ENCODE measurements at places on chromosomes 1 and 21.
A peak's percentile ranks its signal among the peaks of the same experiment; 100 is the strongest.

- no peak for DNase-seq
Measured at GRCh38 chr1:228360533-228361313, 45.9 kb downstream of the TRIM11 start.

DNA sequence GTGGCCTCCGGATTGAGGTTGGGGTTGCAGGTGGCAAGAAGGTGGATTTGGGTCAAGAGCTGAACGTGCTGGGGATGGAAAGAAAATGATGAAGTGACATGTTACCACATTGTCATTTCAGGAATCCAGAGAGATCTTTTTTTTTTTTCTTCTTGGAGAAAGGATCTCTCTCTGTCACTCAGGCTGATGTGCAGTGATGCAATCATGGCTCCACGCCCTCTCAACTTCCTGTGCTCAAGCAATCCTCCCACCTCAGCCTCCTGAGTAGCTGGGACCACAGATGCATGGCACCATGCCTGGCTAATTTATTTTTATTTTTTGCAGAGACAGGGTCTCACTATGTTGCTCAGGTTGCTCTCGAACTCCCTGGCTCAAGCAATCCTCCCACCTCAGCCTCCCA is 80.6 kb downstream of the GON4L start:
- peak; percentile 26 for DNase-seq

DNA sequence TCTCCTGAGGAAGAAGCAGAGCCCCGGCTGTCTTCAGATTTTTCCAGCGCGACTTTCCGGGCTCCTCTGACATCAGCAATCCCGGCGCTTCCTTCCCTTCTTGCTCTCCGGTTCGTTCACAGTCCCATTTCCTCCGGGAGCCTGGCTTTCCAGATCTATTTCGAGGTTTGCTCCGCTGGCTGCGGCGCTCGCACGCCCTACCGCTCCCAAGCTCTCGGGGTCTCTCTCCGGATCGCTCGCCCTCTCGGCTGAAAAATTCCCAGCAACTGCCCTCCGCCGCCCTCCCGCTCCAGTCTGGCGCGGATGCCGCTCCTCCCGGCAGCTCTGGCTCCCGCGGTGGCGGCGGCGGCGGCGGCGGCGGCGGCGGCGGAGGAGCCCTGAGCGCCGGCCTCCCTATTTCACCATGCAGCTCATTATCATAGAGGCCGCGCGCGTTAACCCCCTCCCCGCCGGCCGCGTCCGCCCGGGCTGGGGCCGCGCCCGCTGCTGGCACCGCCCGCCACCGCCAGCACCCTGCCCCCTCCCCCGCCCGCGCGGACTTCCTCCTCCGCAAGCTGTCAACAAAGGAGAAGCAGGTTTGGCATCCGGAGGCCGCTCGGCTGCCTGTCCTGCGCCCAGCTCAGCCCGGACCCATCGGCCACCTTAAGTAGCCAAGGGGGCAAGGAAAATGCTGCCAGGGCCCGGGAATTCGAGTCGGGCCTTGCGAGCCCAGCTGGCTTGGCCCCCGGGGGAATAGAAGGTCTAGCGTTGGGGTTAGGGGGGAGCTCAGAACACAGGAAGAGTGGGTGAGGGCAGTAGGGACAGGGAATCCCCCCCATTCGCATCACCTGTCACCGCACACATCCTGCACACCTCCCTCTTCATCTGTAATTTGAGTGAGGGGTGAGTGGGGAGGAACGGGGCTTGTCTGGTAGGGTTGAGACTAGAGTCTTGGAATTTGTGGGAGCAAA is at the start of gene PLXNA2:
Gene PLXNA2, minus strand, starts transcription at position 418 of the 950 bp plus-strand sequence. CDS start 26,462 bp downstream, outside the sequence.
- peak; percentile 84 for DNase-seq

DNA sequence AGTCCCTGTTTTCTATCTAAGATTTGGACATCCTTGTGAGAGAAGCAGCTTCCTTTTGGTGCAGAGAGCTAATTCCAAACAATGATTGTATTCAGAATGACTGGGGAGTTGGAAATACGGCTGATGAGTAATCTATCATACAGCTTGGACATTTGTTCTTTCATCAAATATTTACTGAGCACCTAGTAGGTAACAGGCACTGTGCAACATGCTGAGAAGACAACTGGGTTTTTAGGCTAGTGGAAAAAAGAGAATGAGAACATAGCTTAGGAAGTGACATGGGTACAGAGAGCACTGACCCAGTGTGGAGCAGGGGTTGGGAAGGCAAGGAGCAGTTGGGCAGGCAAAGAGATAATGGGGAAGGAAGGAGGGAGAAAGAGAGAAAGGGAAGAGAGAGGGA is 87.5 kb downstream of the TBX19 start:
- no peak for DNase-seq

DNA sequence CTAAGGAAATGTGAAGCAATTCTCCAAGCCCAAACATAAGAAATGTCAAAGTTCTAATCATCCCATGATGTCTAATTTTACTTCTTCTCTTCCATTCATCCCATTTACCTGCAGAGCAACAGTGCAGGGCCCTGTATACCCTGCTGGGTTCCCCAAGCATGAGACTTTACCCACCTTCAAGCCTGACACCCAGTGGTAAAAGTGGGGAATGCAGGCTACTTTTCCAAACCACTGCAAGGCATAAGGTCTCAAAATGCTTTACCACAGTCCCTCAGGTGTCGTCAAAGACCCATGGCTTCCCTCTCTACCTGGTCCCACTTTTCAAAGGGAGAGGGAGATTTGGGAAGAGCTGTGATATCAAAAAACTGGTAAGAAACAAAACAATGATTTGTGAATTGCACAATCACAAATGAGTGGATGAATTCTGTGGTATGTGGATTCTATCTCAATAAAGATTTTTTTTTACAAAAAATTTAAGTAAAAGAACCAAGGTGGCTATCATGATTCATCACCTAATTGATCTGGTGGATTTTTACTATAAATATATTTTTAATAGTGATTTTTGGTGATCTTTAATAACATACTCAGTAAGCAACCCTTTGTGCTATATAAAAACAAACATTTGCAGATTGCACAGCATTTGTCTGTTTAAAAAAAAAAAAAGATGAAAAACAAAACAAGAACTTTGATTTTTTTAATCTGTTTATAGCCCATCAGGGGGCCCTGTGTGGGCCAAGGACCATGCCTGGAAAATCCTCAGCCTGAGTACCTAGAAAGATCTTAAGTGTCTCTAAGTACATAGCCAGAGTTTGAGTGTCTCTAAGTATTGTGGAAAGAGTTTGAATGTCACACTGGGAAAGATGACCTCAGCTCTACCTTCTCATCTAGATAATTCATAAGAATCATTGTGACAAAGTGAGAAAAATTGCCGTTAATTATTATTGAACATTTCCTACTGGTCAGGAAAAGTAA is 73.1 kb upstream of the GJB5 start:
- DNase-seq: peak; percentile 46

DNA sequence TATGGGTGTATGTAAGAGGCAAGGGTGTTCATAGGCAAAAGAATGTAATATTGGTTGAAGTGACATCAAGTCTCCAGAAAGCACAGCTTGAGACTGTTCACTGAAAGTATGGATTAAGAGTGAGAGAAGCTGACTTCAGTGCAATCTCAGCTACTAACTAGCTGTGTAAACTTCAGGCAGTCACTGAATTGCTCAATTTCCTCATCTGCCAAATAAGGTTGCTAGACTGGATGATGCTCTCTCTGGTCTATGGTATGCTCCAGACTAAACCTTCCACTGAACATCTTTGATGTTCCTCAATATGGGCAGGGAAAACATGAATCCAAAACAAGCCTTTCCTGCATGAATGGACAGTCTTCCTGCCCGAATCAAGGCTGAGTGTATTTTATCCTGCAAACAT is 111.8 kb upstream of the USH2A start:
- DNase-seq: no peak

- DNase-seq: no peak
Measured at GRCh38 chr1:213678348-213678747, 309.4 kb upstream of the PROX1 start.

- DNase-seq: no peak
Measured at GRCh38 chr1:20865001-20865400, 77.9 kb upstream of the HP1BP3 start.

- peak; percentile 12 for DNase-seq
Measured at GRCh38 chr1:178371235-178371634, 125.5 kb downstream of the CLEC20A start.

DNA sequence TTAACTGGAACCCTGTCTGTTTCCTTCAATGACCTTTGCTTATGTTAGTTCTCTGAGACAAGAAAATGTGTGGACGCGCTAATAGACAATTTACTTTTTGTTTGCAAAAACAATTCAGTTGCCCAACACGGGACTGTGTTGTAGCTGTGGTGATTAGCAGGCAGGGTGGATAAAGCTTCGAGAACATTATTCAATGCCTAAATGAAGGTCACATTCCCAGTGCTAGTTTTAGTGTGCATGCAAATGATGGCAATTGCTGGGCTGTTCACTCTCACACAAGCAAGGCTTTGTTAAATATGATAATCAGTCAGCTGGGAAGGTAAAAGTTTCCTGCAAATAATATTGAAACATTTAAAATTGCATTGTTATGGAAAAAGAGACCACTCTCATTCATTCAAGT is 188.4 kb downstream of the BACH1 start:
- DNase-seq: no peak

- DNase-seq: no peak
Measured at GRCh38 chr1:62367005-62367557, 47.8 kb upstream of the KANK4 start.

GRCh38 chr1:228190182-228190581 is 17.7 kb upstream of the OBSCN start:
- no peak for DNase-seq

GRCh38 chr1:54603241-54603640 is 20.1 kb downstream of the FAM151A start:
- no peak for DNase-seq

Data from ELR (cell line).